ENCODE measurements at places on chromosomes 13 and 19.

- no peak for DNase-seq
Measured at GRCh38 chr19:34779652-34780051, 6.6 kb upstream of the ZNF599 start.

DNA sequence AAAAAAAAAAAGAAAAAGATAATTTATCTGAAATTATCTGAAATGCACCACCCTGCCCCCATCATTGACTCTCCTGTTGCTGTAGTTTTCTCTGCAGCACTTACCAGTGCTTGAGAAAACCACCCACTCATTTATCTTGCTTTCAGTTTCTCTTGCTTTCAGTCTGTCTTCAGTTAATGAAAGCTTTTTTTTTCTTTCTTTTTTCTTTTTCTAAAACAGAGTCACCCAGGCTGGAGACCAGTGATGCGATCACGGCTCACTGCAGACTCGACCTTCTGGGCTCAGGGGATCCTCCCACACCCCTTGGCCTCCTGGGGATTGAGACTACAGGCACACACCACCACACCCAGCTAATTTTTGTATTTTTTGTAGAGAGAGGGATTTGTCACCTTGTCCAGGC lies 4.3 kb upstream of the ACP5 start:
- peak; percentile 68 for DNase-seq

- no peak for DNase-seq
Measured at GRCh38 chr13:76968041-76968440, 19.7 kb downstream of the ACOD1 start.

- DNase-seq = no peak
Measured at GRCh38 chr19:55543567-55543966, 1.8 kb downstream of the SBK3 start.

DNA sequence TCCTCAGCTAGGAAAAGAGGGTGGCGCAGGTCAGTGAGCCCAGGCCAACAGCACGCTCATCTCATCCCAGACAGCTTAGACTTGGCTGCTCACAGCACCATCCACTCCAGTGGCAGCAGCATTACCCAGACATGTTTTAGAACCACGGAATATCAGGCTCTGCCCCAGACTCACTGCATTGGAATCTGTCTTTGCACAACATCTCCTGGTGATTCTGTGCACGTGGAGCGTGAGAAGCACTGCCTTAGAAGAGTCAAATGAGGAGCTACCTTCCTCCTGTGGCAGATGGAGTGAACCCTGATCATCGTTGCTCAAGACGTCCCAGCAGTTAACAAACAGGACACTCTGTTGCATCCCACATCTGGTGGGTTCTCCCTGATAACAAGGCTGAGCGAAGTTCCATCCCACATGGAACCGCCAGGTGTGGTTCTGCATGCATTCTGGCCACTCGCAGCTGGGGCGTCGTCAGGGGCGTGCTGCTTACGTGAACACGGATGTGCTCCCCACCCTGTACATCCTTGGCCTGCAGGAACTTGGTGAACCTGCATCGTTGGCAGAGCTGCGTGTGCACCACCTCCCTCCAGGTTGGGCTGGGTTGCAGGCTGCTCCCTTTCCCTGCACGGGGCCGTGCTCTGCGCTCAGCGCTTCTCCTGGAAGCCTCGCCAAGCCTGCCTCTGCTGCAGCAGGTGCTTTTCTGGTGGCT lies 25.2 kb upstream of the ATP11A start:
- DNase-seq = no peak
